Nephron progenitor cell (in vitro differentiated cells): ENCODE measurements at places on chromosomes 7 and 10.

DNA sequence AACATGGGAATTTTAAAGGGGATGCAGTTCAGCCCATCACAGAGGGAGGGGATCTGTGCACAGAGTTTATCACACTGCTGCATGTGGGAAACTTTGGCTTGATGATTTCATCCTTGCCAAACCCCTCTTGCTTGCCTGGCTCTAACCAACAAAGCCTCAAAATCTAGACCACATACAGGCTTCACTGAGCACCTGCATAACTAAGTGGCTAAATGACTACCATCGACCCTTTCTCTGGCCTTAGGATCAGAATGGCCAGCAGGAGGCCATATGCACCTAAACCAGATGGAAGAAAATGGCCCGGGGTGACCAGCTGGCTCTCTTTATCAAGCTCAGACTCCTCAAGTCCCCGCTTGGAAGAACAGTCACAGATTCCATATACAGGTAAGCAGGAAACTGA lies 15.6 kb upstream of the ZNF25 start:
- DNase-seq = no peak

GRCh38 chr10:107453561-107453960 lies 289.1 kb upstream of the SORCS1 start:
- no peak for DNase-seq

GRCh38 chr10:33900596-33900995 lies 566.1 kb upstream of the NRP1 start:
- DNase-seq = no peak

- no peak for DNase-seq
Measured at GRCh38 chr10:3619241-3619640, 165.8 kb downstream of the KLF6 start.

DNA sequence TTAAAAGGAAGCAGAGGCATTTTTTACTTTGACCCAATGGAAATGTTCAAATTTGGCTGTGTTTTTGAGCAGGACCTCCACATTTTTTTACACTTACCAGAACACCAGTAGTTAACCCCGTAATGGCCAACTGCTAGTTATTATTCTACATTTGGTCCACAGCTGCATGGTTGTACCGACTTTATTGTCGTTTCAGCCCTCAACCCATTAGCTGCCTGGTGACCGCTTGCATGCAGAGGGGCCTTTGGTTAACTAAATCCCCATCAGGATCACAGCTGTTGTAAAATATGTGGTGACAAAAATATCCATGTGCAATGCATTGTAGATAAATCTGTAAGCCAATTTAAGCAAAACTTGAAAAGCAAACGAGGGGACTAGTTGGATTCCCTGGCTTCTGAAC lies 342.2 kb upstream of the MEOX2 start:
- DNase-seq = no peak

- no peak for DNase-seq
Measured at GRCh38 chr7:115015619-115016018, 93.7 kb downstream of the MDFIC start.

- DNase-seq = no peak
Measured at GRCh38 chr10:13291821-13292773, 7.8 kb downstream of the PHYH start.

DNA sequence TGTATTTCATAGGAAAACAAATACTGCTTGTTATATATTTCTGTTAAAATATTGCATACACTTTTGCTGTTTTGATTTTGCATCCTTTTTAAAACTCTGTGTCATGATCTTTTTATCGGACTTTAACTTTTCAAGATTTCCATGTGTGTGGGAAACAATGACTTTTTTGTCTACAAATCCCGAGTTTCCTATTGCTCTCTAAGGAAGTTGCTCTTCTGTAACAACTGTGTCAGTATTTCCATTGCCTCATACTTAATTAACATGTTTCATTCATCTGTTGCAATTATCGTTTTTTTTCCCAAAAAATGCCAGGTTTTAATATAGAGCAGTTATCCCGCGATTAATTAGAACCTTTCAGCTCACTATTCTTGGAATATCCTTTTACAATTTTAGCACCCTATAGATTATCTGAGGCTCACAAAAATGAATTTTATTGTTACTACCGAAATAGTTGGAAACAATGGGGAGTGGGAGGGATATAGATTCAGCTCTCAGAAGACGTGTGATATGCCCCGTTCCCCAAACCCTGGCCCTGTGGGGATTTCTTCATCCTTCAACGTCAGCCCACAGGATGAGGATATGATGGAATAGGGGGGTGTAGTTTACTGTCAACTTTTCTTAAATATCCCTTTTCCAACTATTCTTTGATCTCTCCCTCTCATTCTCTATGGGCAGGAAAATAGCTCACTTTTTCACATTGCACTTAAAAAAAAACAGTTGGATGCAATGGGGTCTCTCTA lies 297.6 kb upstream of the IGFBP3 start:
- no peak for DNase-seq

DNA sequence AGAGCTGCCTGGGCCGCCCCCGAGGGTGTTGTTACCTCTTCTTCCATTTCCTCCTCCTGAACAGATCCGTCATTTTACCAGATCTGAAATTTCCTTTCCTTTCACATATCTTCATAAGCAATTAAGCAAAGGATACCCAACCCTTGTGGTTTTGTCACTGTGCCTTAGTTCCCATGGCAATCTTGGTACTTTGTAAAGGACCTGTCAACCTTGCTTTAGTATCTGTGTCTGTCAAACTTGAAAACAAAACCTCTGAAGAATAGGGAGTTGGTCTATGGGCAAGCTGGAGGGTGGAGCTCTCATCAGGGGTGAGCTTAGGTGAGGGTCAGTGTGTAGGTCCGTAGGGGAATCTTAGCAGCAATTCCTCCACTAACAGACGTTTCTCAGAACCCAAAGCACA lies 25.4 kb upstream of the CCDC3 start:
- no peak for DNase-seq

- no peak for DNase-seq
Measured at GRCh38 chr7:134702366-134703240, 56.0 kb downstream of the BPGM start.

GRCh38 chr10:88892222-88892967 lies 12.3 kb downstream of the STAMBPL1 start:
- no peak for DNase-seq

GRCh38 chr10:59206204-59206720 lies 29.8 kb downstream of the PHYHIPL start:
- no peak for DNase-seq

DNA sequence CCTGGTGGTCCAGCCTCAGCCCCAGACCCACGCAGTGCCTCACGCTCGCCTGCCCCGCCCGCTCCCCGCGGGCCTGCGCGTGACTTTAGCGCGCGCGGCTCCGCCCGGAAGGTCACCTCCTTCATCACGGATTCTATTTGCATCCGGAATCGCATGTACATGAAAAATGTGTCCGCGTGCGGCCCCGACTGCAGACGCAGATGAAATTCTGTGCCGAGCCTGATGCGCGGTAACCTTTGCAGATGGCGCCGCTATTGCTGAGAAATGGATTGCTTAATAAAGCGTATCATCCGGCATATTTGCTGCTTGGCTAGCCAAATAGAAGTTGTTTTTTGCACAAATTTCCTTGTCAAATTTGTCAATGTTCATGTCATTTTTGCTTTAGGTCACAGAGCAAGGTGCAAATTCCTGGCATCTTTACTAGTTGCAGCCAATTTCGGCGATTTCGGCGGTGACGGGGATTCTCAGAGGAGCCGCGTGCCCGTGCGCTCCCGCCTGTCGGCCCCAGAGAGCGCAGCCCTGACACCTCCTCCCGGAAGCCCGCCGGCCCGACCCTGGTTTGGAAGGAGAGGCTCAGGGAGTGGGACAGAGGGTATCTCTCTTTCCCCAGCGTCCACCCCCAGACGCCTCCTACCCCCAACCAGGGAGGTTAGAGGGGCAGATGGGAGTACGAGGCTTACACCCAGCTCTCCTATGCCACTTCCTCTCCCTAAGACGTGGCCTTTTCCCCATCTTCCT lies 85.9 kb upstream of the PAX2 start:
- DNase-seq = no peak

GRCh38 chr10:132855889-132856288 lies 69.9 kb upstream of the NKX6-2 start:
- no peak for DNase-seq

GRCh38 chr7:121107923-121108498 lies 119.5 kb downstream of the CPED1 start:
- DNase-seq = peak; percentile 30

- no peak for DNase-seq
Measured at GRCh38 chr7:155517452-155517851, 28.9 kb downstream of the CNPY1 start.

- no peak for DNase-seq
Measured at GRCh38 chr10:117860135-117860534, 186.6 kb downstream of the RAB11FIP2 start.

- no peak for DNase-seq
Measured at GRCh38 chr7:3094701-3095445, 51.2 kb upstream of the CARD11 start.

- DNase-seq = no peak
Measured at GRCh38 chr10:78134773-78135306, 101.2 kb downstream of the RPS24 start.

GRCh38 chr7:77498659-77499379 lies 38.3 kb upstream of the PTPN12 start:
- no peak for DNase-seq

- DNase-seq = no peak
Measured at GRCh38 chr10:128286141-128286761, 160.0 kb upstream of the MKI67 start.

DNA sequence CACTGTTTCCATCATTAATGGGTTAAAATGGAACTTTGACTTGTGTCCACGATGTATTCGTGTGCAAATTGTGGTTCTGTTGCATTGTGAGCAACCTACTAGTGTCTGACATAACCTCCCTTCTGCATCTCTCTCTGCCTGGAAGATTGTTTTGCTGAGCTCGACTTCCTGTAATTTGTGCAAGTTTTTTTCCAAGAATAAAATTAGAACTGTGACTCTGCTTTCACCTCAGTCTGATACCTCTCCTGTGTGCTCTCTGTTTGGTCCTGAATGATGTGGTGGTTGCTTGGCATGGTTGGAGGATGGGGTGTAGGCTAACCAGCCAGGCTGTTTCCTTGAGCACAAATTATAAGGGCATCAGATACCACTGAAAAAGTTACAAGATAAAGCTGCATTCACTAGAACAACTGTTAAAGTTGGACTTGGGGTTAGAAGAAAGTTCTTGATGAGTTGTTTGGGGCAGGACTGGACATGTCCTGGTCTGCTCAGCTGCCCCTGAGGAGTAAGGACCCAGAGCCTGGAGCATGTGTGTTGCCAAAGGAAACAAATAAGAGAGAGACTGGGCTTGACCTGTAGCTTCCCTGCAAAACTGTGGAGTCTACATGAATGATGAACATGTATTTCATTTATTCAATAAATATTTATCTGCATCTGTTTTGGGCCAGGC lies 1.9 kb upstream of the VOPP1 start:
- no peak for DNase-seq

DNA sequence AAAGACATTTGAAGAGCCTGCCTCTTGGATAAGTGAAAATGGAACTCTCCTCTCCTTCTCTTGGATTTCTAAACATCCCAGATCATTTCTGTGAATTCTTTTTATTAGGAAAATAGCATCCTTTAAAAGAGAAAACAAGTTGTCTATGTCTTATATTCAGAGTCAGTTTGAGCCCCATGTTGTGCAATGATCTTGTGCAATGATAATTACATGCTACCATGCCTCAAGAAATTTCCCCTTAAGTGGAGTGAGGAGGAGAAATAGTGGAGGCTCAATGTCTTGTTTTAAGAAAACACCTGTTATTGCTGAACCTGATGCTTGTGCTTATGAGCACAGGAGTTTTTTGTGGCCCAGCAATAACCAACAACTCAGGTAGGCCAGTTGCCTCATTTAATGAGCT lies 103.6 kb downstream of the NPSR1 start:
- DNase-seq = no peak

DNA sequence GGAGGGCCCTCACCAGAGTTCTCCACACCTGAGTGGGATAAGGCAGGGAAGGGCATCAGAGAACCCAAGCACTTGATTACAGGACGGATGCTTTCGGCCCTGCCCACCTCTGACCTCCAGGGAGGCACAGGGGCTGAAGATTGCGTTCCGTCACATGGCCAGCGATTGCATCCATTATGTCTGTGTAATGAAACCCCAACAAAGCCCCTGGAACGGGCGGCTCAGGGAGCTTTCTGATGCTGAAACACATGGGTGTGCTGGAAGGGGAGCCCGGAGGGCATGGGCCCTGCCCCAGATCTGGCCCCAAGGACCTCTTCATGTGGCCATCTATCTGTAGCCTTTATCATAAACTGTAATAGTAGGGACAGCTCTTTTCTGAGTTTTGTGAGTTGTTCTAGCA lies 117.2 kb downstream of the PTPN20 start:
- no peak for DNase-seq

DNA sequence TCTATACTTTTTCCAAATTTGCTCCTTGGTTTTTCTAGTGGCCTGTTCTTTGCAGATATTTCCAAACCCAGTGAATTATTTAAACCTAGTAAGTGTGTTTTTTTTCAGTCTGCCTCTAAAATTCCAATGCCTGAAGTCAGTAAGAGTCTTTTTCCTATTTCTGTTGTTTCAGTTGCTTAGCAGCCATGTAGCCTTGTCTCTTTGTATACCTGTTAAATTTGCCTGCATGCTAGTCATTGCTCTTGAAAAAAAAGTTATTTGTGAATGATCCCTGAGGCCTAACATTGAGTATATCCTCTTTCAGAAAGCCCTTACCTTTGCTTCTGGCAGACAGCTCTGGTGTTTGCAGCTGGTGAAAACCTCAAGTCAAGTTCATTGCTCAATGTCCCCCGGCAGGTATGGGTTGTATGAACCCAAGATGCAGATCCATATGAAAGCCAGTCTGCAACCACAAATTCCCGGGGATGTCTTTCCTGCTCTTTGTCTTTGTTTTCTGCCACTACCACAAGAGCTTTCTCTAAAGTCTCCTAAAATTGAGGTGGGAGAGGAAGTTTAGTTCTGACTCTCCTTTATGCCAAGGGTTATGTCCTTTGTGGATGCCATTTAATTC lies 35.7 kb downstream of the CH25H start:
- no peak for DNase-seq

- DNase-seq = no peak
Measured at GRCh38 chr7:103929901-103930311, 59.6 kb downstream of the RELN start.

DNA sequence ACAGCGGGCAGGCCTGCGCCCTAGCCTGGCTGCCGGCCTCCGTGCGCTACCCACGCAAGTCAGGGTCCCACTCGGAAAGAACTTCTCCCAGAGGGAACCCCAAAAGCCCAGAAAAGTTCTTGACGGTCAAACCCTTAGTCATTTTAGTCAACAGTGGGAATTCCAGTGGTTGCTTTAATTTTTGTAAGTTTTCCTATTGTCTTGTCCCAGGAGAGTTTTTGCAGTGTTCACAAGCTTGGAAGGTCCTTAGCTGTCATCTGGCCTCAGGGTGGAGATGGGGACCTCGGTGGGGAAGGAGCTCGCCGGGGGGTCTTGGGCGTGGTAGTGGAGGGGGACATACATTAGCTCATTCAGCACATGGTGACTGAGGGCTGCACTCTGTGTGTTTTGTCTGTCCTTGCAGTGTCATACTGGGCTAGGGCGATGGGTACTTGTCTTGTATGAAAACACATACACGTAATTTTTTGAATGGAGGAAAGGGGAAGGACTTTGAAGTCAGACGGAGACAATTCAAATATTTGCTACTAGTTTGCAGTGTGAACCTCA lies 736 bp downstream of the MINDY4 start:
- no peak for DNase-seq
